Uterus (tissue), 4 donors: ENCODE measurements at places on chromosomes 5 and 9. TPM values are rescaled to one million over a fixed set of nuclear protein-coding genes. Genes with fewer than 3 reads are reported as not detected.

GRCh38 chr5:55518831-55519390, 15.9 kb downstream of the PLPP1 start:
- no peak overlapping the region for H3K4me3 ChIP-seq
- no peaks in the 10 kb centered on the region for H3K4me1 ChIP-seq
- DNase-seq = no peak

The CDX1 gene
- total RNA-seq = 0.41 TPM

The SCGB3A1 gene
- total RNA-seq = not detected

DNA sequence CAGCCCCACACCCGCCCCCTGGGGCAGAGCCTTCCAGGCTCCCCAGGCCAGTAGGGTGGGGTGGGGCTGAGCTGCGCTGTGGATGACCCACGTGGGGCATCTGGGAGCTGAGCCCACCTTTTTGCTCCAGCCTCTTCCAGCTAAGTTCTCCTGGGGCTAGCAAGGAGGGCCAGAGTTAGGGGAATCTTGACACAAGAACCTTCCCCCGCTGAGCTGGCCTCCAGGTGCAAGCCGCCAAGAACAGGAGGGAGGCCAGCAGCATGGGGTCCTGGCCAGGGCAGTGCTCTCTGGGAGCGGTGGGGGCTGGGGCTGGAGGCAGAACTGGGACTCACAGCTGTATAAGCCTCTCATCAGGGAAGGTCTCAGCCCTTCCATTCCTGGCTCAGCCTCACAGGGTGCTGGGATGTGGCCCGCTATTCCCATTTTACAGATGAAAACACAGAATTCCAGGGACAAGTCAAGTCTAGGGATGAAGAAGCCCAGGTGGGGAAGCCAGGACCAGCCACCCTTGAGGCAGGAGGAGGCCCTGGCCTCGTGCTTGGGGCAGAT, 21.5 kb downstream of the SARDH start:
- DNase-seq = no peak
- H3K27ac ChIP-seq = no peak overlapping the region

DNA sequence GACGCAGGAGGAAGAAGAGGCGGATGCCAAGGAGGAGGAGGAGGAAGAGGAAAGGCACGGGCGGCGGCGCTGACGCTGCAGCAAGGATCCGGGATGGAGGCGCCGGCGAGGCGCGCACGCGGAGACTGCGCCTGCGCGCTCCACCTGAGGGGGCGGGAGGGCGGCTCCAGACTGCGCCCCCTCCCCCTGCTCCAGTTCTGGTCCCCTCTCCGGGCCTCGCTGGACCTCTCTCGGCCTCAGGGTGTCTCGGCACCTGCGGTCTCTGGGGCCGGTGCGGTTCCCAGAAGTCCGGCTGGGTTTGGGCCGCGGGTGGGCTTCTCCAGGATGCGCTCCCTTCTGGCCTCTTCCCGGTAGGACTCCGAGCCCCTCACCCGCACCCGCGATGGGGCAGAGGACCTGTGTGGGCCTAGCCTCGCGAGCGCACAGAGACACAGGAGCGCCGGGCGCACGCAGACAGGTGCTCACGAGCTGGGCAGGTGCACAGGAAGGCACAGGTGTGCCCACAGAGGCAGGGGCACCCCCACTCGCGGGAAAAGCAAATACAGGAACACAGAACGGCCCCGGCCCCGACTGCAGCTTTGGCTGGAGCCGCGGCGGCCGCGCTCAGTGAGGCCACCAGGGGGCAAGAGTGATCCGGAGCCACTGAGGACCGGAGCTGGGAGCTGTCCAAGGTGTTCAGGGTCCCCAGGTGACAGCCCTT, at the start of gene NPDC1:
Gene NPDC1, minus strand, starts transcription at position 90 of the 700 bp plus-strand sequence. CDS start 188 bp downstream, outside the sequence.
- H3K27ac ChIP-seq = peak within 1 kb of the TSS; percentile 56
- DNase-seq = peak; percentile 69
- H3K27me3 ChIP-seq = peaks cover 13% of the 10 kb centered on the region
- H3K36me3 ChIP-seq = no peaks in the 10 kb centered on the region
- peak within 1 kb of the TSS; percentile 41 for H3K4me3 ChIP-seq

DNA sequence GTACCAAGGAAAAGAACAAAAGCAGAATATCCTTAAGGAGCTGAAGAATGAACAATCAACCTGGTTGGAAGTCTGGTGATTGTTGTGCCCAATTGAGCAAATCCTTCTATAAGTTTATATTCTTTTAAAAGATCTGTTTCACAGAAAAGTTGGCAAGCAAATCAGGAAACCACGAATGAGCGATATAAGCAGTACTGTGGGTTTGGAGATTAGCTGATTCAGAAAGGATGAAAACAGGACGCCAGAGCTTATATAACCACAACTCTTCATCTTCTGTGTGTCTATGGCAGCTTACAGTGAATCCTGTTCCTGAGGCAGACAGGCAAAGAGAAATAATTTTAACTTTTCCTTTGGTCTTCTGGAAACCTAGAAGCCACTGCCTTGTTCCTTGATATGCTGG, 61.7 kb downstream of the SLC38A9 start:
- H3K27ac ChIP-seq = peak overlapping the region; percentile 33
- no peaks in the 10 kb centered on the region for H3K27me3 ChIP-seq
- no peaks in the 10 kb centered on the region for H3K4me1 ChIP-seq

The GPR21 gene
- total RNA-seq = 1.5 TPM

GRCh38 chr9:133420392-133420827, 1.8 kb upstream of the ADAMTS13 start:
- H3K36me3 ChIP-seq = no peaks in the 10 kb centered on the region
- peaks cover 8% of the 10 kb centered on the region for H3K4me1 ChIP-seq
- DNase-seq = no peak
- H3K27ac ChIP-seq = no peak overlapping the region
- H3K4me3 ChIP-seq = no peak overlapping the region

GRCh38 chr9:121362813-121363621, 7.0 kb downstream of the STOM start:
- H3K36me3 ChIP-seq = no peaks in the 10 kb centered on the region
- DNase-seq = no peak
- peak overlapping the region; percentile 97 for H3K27ac ChIP-seq
- peaks cover 18% of the 10 kb centered on the region for H3K4me1 ChIP-seq
- no peaks in the 10 kb centered on the region for H3K27me3 ChIP-seq
- no peak overlapping the region for H3K4me3 ChIP-seq

The ERAP2 gene
- total RNA-seq = 13.8 TPM

DNA sequence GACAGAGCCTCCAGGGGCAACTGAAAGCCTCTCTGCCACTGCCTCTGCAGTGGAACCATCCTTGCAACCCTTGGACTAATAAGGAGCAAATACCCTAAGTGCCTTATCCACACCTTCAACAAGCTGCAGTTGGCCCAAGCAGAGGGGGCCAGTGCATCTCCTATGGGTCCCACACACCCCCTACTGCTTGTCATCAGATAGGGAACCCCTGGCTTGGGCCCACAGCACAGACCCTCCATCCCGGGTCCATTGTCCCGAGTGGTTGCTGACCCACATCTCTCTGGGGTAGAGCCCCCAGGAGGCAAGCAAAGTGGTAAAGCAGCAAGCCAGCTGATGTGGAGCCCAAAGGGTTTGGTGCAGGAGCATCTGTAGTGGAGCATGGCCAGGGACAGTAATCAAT, 119.5 kb downstream of the PJA2 start:
- no peak overlapping the region for H3K4me3 ChIP-seq
- DNase-seq = no peak
- no peak overlapping the region for H3K27ac ChIP-seq
- H3K36me3 ChIP-seq = no peaks in the 10 kb centered on the region
- no peaks in the 10 kb centered on the region for H3K4me1 ChIP-seq

- DNase-seq = no peak
- no peak overlapping the region for H3K27ac ChIP-seq
- H3K4me3 ChIP-seq = no peak overlapping the region
- H3K27me3 ChIP-seq = no peaks in the 10 kb centered on the region
Observed at GRCh38 chr9:96034553-96035122, 159.1 kb downstream of the ERCC6L2 start.

DNA sequence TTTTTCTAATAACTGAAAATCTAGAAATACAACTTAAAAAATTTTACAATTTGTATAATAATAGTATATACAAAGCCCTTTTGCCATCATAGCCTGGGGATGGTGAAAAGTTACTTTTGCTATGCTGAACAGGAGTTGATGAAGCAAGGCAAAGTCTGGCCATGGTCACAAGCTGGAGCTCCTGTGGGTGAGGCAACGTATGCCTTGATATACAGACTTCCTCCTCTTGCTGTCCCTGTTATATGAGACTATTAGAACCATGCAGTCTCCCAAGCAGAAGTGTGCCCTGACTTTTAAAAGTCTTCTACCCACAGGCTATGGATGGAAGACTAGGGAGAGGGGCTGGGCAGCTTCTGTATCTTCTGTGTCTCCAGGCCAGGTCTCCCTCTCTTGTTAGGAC, 15.7 kb downstream of the FAM151B start:
- no peak overlapping the region for H3K4me3 ChIP-seq
- DNase-seq = no peak
- no peaks in the 10 kb centered on the region for H3K36me3 ChIP-seq
- no peaks in the 10 kb centered on the region for H3K27me3 ChIP-seq
- H3K4me1 ChIP-seq = no peaks in the 10 kb centered on the region
- no peak overlapping the region for H3K27ac ChIP-seq

The PCDHB2 gene
- 4.9 TPM for total RNA-seq

DNA sequence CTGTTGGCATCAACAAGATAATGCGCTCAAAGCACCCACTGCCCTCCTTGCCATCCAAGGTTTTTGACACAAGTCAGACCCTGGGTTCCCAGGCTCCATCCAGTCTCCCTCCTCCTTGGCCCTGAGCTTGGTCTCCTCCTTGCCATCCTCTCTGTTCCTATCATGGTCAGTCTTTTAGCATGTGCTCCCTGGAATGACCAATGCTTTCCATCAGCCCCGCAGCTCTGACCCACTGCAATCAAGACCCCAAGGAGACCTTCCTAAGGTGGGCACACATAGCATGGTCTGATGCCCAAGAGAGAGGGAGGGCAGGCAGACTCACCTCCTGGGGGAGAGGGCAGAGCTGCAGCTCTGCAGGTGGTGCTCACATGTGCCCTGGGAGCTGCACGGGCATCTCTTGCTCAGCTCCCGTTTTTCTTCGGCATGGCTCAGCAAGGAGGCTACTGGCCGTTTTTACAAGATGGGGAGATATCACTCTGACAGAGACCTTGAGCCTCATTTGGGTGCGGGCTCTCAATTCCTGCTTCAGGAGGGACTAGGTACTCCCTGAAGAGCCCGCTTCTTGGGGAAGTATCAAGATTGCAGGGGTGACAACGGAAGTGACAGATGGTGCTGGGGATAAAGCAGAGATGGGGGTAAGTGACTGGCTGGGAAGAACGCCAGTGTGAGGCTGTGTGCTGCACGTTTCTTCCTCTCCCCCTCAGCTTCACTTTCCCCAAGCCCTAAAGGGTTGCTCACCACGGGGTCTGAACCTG, 3.3 kb downstream of the SEPTIN8 start:
- H3K4me1 ChIP-seq = peaks cover 11% of the 10 kb centered on the region
- no peak overlapping the region for H3K4me3 ChIP-seq
- no peak overlapping the region for H3K27ac ChIP-seq
- H3K27me3 ChIP-seq = no peaks in the 10 kb centered on the region
- no peak for DNase-seq

DNA sequence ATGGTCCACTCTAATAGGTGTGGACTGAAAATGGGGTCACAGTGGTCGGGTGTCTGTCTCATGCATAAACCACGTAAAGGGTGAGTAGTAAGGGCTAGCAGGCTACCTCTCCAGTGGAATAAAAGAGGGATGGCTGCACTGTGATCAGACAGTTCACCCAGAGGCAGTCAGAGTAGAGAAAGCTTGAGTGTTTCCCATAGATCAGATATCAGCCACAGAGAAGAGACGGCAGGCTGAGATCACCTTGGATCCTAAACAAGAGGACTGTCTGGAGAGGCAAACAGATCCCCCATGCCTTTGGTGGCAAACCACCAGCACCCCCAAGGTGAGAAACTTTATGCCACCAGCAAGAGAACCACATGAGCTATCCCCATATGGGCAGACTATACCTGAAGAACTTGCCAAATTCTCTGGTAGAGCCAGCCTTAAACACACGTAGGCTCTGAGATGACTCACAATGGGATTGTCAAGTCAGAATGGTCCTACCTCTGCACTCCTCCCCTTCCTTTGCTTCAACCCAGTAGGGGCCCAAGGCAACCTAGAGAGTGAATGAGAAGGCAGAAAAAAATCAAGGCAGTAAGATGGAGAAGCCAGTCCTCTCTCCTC, 205.2 kb upstream of the MAP3K1 start:
- DNase-seq = no peak
- no peaks in the 10 kb centered on the region for H3K36me3 ChIP-seq
- H3K4me1 ChIP-seq = no peaks in the 10 kb centered on the region
- no peak overlapping the region for H3K4me3 ChIP-seq

GRCh38 chr5:112338681-112339337, 80.3 kb downstream of the EPB41L4A start:
- DNase-seq = no peak
- H3K4me1 ChIP-seq = no peaks in the 10 kb centered on the region
- H3K4me3 ChIP-seq = no peak overlapping the region

The EPB41L4B gene
- 0.37 TPM for total RNA-seq

The GAPVD1 gene
- total RNA-seq = 41.0 TPM

The SH3TC2 gene
- 0.29 TPM for total RNA-seq
